ENCODE measurements at places on chromosomes 7 and 10.

GRCh38 chr10:119786117-119786769 lies 60.4 kb downstream of the INPP5F start:
- no peak for DNase-seq

GRCh38 chr7:155188821-155189581 lies 108.7 kb upstream of the INSIG1 start:
- no peak for DNase-seq

DNA sequence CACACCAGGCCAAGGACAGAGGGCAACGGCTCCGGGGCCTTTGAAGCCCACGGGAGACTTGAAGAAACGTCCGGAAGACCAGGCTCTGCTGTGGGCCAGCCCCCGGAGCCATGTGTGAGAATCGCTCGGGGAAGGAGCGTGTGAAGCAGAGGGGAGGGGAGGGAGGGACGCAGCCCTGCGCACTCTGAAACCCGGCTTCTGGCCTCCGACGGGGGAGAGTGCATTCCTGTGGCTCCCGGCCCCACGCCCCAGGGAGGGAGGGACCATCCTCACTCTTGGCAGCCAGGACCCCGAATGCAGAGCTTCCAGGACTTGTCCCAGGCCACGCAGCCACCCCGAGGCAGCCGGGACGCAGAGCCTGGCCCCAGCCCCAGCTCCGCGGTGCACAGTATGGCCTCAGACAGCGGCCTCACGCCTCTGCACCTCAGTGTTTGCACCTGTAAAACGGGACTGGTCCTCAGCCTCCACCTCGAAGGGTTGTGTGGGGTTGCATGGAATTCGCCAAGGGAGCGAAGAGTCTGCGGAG lies 67.4 kb downstream of the PDGFA start:
- DNase-seq = no peak

GRCh38 chr10:107092321-107092720 lies 72.2 kb downstream of the SORCS1 start:
- DNase-seq = no peak

DNA sequence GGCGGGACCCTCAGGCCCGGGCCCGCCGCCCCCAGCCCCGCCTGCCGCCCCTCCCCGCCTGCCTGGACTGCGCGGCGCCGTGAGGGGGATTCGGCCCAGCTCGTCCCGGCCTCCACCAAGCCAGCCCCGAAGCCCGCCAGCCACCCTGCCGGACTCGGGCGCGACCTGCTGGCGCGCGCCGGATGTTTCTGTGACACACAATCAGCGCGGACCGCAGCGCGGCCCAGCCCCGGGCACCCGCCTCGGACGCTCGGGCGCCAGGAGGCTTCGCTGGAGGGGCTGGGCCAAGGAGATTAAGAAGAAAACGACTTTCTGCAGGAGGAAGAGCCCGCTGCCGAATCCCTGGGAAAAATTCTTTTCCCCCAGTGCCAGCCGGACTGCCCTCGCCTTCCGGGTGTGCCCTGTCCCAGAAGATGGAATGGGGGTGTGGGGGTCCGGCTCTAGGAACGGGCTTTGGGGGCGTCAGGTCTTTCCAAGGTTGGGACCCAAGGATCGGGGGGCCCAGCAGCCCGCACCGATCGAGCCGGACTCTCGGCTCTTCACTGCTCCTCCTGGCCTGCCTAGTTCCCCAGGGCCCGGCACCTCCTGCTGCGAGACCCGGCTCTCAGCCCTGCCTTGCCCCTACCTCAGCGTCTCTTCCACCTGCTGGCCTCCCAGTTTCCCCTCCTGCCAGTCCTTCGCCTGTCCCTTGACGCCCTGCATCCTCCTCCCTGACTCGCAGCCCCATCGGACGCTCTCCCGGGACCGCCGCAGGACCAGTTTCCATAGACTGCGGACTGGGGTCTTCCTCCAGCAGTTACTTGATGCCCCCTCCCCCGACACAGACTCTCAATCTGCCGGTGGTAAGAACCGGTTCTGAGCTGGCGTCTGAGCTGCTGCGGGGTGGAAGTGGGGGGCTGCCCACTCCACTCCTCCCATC lies 82.7 kb downstream of the PAX2 start:
- no peak for DNase-seq

DNA sequence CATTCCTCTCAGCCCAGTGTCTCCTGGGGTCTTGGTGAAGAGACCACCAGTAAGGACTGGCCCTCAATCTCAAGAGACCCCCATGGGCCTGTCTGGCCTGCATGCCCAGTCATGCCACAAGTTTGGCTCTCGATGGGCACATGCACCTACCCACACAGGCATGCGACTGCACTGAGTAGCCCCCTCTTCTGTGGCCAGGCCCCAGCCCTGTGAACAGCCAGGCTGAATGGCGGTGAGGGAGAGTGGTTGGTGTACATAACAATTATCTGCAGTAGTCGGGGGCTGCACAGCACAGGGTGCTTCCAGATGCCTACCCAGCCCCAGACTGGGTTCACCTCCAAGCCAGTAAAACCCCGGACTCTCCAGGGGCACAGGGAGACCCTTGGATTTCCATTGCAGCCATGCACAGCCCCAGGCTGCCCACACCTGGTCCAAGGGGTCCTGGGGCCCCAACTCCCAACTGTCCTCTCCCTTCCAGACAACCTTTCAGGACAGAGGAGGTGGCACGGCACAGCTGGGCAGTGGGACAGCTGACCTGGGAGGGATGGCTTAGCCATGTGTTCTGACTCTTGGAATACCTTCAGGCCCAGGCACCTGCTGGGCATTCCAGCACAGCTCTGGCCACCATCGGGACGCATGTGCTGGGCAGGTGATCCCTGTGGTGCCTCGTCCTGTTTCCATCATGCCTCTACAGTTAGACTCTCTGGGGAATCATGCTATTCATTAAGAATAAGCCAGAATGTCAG lies 21.0 kb upstream of the CSGALNACT2 start:
- no peak for DNase-seq

DNA sequence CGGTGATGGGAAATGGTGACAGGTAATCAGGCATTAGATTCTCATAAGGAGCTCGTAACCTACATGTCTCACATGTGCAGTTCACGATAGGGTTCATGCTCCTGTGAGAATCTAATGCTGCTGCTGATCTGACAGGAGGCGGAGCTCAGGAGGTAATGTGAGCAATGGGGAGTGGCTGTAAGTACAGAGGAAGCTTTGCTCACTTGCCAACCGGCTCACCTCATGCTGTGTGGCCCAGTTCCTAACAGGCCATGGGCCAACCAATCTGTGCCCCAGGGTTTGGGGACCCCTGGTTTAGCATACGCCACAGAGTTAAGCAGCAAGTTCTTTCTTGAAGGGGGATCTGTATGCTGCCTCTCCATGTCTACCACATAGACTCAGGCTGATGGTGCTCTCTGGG lies 133.1 kb downstream of the IQUB start:
- DNase-seq = no peak

GRCh38 chr10:88707429-88708155 lies 1.5 kb downstream of the LIPK start:
- DNase-seq = no peak

- no peak for DNase-seq
These were observed 114.0 kb upstream of the TCF7L2 start for GRCh38 chr10:112835944-112836451.

DNA sequence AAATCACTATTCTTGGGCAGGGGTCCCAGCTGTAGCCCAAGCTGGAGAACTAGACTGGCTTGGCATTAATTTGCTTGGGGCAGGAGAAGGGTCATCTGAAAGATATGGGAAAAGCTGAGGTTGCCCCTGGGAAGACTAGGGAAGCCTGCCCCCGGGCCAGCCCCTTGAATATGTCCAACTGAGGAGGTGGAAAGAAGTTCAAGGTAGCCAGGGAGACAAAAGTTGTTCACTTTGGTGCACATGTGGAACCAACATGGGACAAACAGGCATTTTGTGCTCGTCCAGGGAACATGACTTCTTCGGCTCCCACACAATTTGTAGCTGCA lies 1.4 kb upstream of the LRRC61 start:
- DNase-seq = no peak

DNA sequence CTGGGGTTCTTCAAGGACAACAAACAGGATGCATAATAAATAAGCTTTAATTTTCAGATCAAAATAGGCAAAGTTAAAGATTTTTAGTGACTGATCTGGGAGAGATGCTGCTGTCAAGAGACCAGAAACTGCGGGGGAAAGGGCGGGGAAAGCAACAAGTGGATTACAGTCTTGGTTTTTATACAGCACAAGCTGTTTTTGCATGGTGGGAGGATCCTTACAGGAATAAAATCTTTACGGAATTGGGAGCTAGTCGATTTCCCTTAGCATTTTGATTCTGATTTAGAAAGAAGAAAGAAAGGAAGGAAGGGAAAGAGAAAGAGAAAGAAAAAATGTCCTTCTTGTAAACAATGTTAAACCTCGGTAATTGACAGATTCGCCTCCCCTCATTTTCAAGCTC lies 242.3 kb upstream of the SP8 start:
- no peak for DNase-seq

GRCh38 chr10:86337121-86337601 lies 29.4 kb downstream of the GRID1 start:
- DNase-seq = no peak

Measured in stimulated activated CD8-positive, alpha-beta memory T cell treated with anti-CD3 and anti-CD28 coated beads, Interleukin-4, amount 100 ng/mL, for 24 hours (primary cell).